ENCODE measurements at places on chromosomes 1 and 21.

DNA sequence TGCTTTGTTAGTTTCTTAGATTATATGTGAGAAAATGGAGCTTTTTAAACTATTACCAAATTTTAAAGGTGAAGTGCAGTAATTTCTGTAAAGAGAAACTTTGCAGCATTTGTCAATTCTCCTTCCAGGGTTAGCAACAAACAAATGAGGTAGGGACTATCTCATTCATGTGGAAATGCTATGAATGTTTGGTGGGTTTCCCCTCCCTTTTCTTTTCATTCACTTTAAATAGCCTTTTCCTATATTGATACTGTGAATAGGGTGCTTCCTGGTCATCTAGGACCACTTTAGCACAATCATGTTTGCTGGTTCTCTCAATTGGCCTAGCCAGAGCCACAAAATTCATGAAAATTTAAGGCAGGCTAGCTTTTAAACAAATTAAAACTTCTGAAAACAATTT lies 20.6 kb downstream of the ZBTB37 start:
- H3K27me3 ChIP-seq, result no peaks in the 10 kb centered on the region
- peaks cover 31% of the 10 kb centered on the region for H3K36me3 ChIP-seq
- H3K27ac ChIP-seq, result no peak overlapping the region

- peak overlapping the region; percentile 76 for H3K27ac ChIP-seq
- H3K36me3 ChIP-seq, result no peaks in the 10 kb centered on the region
- no peak for DNase-seq
- H3K27me3 ChIP-seq, result peaks cover 4% of the 10 kb centered on the region
- H3K4me1 ChIP-seq, result peaks cover 10% of the 10 kb centered on the region
- H3K4me3 ChIP-seq, result no peak overlapping the region
These were observed 75.6 kb upstream of the SLC2A1 start for GRCh38 chr1:43034195-43034658.

GRCh38 chr21:43825936-43826622 lies 36.7 kb downstream of the RRP1 start:
- peaks cover 5% of the 10 kb centered on the region for H3K27me3 ChIP-seq
- H3K4me1 ChIP-seq, result peaks cover 4% of the 10 kb centered on the region
- no peaks in the 10 kb centered on the region for H3K36me3 ChIP-seq
- no peak overlapping the region for H3K4me3 ChIP-seq

DNA sequence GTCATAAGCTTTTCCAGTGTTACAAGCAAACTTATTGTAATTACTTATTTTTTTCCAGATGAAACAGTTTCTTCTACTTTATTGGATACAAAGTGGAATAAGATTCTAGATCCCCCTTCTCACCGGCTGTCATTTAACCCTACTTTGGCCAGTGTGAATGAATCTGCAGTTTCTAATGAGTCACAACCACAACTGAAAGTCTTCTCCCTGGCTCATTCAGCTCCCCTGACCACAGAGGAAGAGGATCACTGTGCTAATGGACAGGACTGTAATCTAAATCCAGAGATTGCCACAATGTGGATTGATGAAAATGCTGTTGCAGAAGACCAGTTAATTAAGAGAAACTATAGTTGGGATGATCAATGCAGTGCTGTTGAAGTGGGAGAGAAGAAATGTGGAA lies 95.5 kb downstream of the ZFYVE9 start:
- no peaks in the 10 kb centered on the region for H3K36me3 ChIP-seq
- no peak for DNase-seq
- H3K27ac ChIP-seq, result no peak overlapping the region
- no peak overlapping the region for H3K4me3 ChIP-seq
- H3K27me3 ChIP-seq, result peaks cover 17% of the 10 kb centered on the region

DNA sequence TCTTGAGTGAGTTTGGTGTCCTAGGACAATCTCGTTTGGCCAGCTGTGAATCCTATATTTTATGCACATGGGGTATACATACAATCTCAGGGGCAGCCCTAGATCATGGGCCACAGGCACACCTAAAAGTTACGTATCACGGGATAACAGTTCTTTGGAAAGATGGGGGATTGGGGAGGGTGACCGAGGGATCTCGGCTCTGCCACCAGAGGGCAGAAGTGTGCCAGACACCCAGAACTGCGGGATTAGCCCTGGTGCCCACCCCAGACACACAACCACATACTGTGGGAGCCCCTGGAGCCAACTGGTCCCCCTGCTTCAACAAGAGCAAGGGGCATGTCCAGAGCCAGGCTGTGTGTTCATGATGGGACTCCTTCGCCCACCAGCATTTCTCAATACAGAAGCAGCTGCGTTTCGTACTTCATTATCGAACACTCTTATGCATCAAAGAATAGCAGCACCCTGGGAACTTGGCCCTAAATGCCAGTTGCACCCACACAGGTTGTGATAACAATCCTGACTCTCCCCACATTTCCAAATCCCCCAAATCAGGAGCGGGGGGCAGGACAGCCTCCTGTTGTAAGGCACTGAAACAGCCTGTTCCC lies 37.4 kb downstream of the TMCO4 start:
- DNase-seq, result no peak
- no peaks in the 10 kb centered on the region for H3K36me3 ChIP-seq
- peaks cover 17% of the 10 kb centered on the region for H3K4me1 ChIP-seq
- no peak overlapping the region for H3K4me3 ChIP-seq
- H3K27me3 ChIP-seq, result no peaks in the 10 kb centered on the region

DNA sequence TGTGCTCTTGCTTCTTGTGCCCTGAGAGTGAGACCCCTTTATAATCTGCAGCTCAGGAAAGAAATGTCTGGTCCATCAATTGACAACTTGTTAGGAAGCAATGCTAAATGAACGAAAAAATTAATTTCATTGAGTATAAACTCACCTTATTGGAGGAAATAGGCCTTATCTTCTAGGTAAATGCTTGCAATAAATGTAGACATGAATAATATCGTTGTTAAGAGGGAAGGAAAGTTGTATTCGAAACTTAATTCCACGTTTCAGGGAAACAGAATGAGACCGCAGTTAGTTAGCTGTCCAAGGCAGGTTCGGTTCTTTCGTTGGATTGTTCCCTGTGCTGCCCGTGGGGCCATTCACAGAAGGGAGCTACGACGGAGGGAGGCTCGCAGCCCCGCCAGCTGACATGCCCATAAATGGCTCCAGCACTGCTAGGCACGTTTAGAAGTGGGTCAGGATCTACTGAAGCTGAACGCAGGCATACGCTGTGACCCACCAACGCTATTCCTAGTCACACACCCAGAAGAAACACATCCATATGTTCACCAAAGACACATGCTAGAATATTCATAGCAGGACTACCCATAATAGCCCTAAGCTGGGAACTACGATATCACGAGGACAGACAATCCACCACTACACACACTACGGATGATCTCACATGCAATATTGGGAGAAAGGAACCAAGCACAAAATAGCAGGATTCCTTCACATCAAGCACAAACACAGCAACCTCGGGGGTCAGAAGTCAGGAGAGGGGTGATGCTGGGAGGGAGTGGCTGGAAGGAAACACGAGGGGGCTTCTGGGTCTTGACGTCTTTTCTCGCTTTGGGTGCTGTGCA lies 56.2 kb upstream of the LBR start:
- H3K27ac ChIP-seq, result no peak overlapping the region
- H3K27me3 ChIP-seq, result peaks cover 14% of the 10 kb centered on the region
- H3K4me1 ChIP-seq, result no peaks in the 10 kb centered on the region
- H3K4me3 ChIP-seq, result no peak overlapping the region

- H3K27me3 ChIP-seq, result no peaks in the 10 kb centered on the region
- H3K27ac ChIP-seq, result no peak overlapping the region
- DNase-seq, result no peak
These were observed 4.2 kb upstream of the STXBP3 start for GRCh38 chr1:108742253-108742652.

DNA sequence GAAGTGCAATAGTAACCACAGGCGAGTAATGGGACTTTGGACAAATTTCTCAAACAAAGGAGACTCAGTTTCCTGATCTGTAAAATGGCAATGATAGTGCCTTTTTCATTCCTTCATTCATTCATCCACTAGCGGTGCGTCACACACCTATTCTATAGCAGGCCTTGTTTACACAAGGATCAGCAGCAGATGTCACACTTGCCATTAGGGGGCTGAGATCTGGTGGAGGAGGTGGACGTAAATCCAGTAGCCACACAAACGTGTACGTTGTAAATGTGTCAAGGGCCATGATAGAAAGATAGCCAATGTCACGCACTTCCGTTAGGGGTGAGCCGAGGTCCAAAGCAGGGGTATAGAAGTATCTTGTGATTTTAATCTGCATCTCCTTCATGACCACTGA lies 34.2 kb downstream of the SERINC2 start:
- no peak overlapping the region for H3K4me3 ChIP-seq
- no peaks in the 10 kb centered on the region for H3K36me3 ChIP-seq

- DNase-seq, result no peak
- no peak overlapping the region for H3K4me3 ChIP-seq
- H3K27ac ChIP-seq, result peak overlapping the region; percentile 65
These were observed 43.2 kb downstream of the YARS1 start for GRCh38 chr1:32773764-32774463.

DNA sequence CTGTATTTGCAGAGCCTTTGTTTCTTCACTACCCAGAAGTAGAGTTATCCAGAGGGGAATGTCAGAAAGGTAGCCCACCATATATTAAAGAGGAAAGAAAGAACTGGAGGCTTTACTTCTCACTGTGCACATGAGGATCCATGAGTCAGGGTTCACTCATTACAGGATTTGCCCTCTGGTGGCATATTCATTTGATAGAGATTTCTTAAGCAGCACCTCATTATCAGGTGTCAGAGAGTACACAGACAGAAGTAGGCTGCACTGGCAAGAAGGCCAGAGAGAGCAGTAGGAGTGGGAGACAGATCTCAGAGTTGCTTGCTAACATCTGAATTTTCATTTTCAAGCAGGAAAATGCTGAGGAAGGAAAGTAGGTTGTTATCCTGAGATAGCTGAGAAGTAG lies 123.8 kb downstream of the PIK3R3 start:
- DNase-seq, result no peak
- H3K27me3 ChIP-seq, result no peaks in the 10 kb centered on the region
- H3K36me3 ChIP-seq, result peaks cover 44% of the 10 kb centered on the region
- no peaks in the 10 kb centered on the region for H3K4me1 ChIP-seq

DNA sequence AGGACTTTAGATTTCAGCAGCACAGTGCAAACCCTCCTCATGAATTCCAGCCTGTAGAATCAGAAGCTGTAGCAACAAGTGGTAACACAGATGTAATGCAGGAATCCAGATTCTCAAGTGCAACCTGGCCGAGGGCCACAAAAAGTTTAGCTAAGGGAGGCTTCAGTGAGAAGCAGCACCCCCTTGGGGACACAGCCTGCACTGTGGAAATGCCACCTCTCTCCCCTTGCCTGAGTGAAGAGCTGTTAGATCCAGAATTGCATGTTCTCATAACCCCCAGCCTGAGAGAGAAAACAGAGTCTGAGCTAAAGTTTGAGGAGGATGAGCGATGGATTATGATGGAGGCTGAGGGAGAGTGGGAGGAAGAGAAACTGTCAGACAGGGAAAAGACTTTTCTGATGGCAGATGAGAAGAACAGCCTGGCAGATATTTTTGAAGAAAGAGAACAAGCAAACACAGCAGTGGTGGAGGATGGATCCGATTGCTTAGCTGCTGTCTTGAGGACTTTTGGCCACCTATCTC lies 80.5 kb upstream of the BMP8A start:
- no peak for DNase-seq
- no peak overlapping the region for H3K27ac ChIP-seq
- peaks cover 22% of the 10 kb centered on the region for H3K36me3 ChIP-seq
- H3K27me3 ChIP-seq, result no peaks in the 10 kb centered on the region

GRCh38 chr1:221768444-221769066 lies 26.7 kb upstream of the DUSP10 start:
- no peak overlapping the region for H3K4me3 ChIP-seq
- peaks cover 25% of the 10 kb centered on the region for H3K4me1 ChIP-seq
- no peaks in the 10 kb centered on the region for H3K36me3 ChIP-seq
- H3K27me3 ChIP-seq, result no peaks in the 10 kb centered on the region
- DNase-seq, result no peak

DNA sequence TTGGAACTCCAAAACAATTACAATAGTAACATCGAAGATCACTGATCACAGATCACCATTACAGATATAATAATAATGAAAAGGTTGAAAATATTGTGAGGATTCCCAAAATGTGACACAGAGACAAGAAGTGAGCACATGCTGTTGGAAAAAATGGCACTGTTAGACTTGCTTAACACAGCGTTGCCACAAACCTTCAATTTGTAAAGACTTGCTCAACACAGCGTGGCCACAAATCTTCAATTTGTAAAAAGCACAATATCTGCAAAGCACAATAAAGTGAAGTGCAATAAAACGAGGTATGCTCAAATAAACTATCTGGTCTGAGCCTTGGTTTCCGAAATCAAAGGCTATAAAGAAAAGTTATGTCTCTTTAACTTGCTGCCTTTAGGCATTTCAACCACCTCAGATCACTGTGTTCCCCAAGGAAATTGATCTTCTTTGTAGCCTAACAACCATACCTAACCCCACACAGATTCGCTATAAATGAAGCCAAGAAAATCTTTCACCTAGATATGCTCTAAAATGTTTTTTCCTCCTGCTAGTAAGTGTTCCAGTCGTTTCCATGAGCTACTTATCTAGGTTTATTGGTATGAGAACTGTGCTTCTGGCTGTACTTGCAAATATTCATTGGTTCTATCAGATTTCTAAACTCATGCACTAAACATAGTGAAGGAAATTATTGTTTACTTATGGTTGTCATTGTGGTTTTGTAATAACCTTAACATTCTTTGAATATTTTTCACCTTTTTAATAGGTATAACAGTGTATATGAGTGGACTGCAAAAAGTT lies 13.1 kb upstream of the LPGAT1 start:
- peaks cover 31% of the 10 kb centered on the region for H3K4me1 ChIP-seq
- H3K36me3 ChIP-seq, result peaks cover 2% of the 10 kb centered on the region
- no peak overlapping the region for H3K4me3 ChIP-seq

DNA sequence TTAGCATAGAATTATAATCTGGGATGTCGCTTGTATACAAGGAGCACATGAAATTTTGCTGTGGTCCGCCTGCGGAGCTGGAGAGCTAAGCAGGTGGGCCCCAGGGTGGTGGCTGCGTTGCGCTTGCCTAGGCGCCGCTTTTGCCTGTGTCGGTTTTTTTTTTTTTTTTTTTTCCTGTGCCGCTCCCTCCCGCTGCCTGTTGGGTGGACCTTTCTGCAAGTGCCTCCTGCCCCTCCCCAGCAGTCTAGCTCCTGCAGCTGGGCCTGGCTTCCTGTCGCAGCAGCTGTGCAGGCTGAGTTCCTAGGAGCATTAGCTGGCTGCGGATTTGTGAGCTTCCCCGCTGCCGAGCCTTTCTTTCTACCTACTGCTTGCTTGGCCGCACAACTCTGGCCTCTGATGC lies 20.6 kb downstream of the PYHIN1 start:
- no peak overlapping the region for H3K4me3 ChIP-seq
- H3K4me1 ChIP-seq, result no peaks in the 10 kb centered on the region
- peaks cover 59% of the 10 kb centered on the region for H3K36me3 ChIP-seq
- no peaks in the 10 kb centered on the region for H3K27me3 ChIP-seq
- DNase-seq, result no peak

DNA sequence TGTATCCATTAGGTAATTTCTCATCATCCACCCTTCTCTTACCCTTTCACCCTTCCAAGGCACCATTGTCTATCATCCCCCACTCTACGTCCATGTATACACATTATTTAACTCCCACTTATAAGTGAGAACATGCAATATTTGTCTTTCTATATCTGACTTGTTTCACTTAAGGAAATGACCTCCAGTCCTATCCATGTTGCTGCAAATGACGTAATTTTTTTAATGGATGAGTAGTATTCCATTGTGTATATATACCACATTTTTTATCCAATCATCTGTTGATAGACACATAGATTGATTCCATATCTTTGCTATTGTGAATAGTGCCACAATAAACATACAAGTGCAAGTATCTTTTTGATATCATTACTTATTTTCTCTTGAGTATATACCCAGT lies 322.9 kb upstream of the CXADR start:
- no peak overlapping the region for H3K27ac ChIP-seq
- DNase-seq, result no peak
- H3K4me3 ChIP-seq, result no peak overlapping the region

GRCh38 chr21:42080788-42081083 lies 9.6 kb downstream of the UMODL1 start:
- DNase-seq, result no peak
- no peaks in the 10 kb centered on the region for H3K36me3 ChIP-seq
- H3K4me3 ChIP-seq, result no peak overlapping the region
- peaks cover 2% of the 10 kb centered on the region for H3K27me3 ChIP-seq

Measured in activated T-helper 2 cell treated with anti-CD3 and anti-CD28 coated beads, Interferon-gamma antibody, Interleukin-2, Interleukin-4, amounts not matched to agents 10 μg/mL and 5 μg/mL and 100 μg/mL, durations not matched to agents 14 hours and 24 hours and 36 hours (primary cell).